ENCODE measurements at places on chromosomes 16 and 17. TPM values are rescaled to one million over a fixed set of nuclear protein-coding genes. Genes with fewer than 3 reads are reported as not detected.

GRCh38 chr16:88539652-88540345 is 30.4 kb upstream of the ZC3H18 start:
- H3K27me3 ChIP-seq: no peaks in the 10 kb centered on the region
- H3K4me3 ChIP-seq: no peak overlapping the region
- H3K27ac ChIP-seq: no peak overlapping the region
- H3K36me3 ChIP-seq: no peaks in the 10 kb centered on the region
- DNase-seq: no peak
- H3K4me1 ChIP-seq: peaks cover 4% of the 10 kb centered on the region

- no peaks in the 10 kb centered on the region for H3K27me3 ChIP-seq
- H3K4me3 ChIP-seq: no peak overlapping the region
- peak; percentile 81 for DNase-seq
- no peaks in the 10 kb centered on the region for H3K36me3 ChIP-seq
- H3K27ac ChIP-seq: peak overlapping the region; percentile 84
- no peaks in the 10 kb centered on the region for H3K4me1 ChIP-seq
Observed at GRCh38 chr17:8430966-8431365, 4.7 kb upstream of the NDEL1 start.

The SLC52A1 gene
- not detected for total RNA-seq

The WNK4 gene
- not detected for total RNA-seq

The CLEC18B gene
- total RNA-seq: not detected

- no peak for DNase-seq
- no peaks in the 10 kb centered on the region for H3K27me3 ChIP-seq
- H3K27ac ChIP-seq: no peak overlapping the region
- H3K4me3 ChIP-seq: no peak overlapping the region
- no peaks in the 10 kb centered on the region for H3K36me3 ChIP-seq
Observed at GRCh38 chr16:22643886-22644285, 133.2 kb downstream of the NPIPB5 start.

GRCh38 chr17:19347323-19348080 is 15.0 kb downstream of the B9D1 start:
- no peak overlapping the region for H3K27ac ChIP-seq
- H3K4me3 ChIP-seq: no peak overlapping the region
- no peaks in the 10 kb centered on the region for H3K27me3 ChIP-seq
- no peaks in the 10 kb centered on the region for H3K36me3 ChIP-seq

GRCh38 chr17:80833952-80834892 is 157.4 kb upstream of the CHMP6 start:
- no peaks in the 10 kb centered on the region for H3K27me3 ChIP-seq
- no peak overlapping the region for H3K4me3 ChIP-seq
- peaks cover 25% of the 10 kb centered on the region for H3K4me1 ChIP-seq
- peak; percentile 85 for DNase-seq
- H3K27ac ChIP-seq: peak overlapping the region; percentile 84
- no peaks in the 10 kb centered on the region for H3K36me3 ChIP-seq

DNA sequence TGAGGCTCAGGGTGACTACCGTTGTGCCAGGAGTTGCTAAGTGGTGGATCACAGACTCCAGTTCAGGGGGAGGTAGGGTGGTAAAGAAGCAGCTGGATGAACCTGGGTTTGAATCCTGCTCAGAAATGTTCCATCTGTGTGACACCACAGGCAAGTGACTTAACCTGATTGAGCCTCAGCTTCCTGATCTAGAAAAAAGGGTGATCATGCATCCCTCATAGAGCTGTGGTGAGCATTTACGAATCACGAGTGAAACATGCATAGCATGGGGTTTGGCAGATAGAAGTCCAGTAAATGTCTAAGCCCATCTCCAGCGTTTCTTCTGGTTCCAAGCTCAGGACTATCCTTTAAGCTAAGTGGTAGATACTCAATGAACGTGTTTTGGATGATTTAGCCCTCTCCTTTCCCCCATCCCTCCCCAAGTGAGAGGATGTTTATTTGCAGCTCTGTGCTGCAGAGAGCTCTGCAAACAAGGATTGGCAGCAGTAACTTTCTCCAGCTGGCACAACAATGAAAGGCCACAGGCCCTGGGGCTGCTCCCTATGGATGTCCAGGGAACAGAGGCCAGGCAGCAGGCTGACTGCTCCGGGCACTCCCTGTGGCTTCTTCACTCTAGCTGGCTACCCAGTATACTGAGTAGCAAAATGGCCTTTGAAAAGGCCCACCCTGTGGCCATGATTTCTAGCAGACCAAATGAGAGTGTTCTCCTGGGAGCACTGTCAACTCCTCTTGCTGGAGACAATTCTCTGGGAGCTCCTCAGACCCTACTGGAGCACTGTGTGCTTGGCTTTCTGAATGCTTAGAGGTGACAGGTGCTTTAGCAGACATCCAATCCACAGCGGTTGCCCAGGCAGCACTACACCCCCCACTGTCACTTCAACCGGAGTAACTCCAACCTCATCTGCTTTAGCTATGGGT is 21.3 kb downstream of the CA4 start:
- H3K27ac ChIP-seq: peak overlapping the region; percentile 41
- H3K4me1 ChIP-seq: no peaks in the 10 kb centered on the region
- no peak overlapping the region for H3K4me3 ChIP-seq
- no peaks in the 10 kb centered on the region for H3K36me3 ChIP-seq

The WWOX gene
- total RNA-seq: 21.7 TPM

GRCh38 chr17:2420176-2420575 is 19.3 kb upstream of the MNT start:
- no peak overlapping the region for H3K4me3 ChIP-seq
- H3K4me1 ChIP-seq: peaks cover 55% of the 10 kb centered on the region
- no peak for DNase-seq
- H3K27ac ChIP-seq: peak overlapping the region; percentile 93
- H3K27me3 ChIP-seq: no peaks in the 10 kb centered on the region
- peaks cover 14% of the 10 kb centered on the region for H3K36me3 ChIP-seq

DNA sequence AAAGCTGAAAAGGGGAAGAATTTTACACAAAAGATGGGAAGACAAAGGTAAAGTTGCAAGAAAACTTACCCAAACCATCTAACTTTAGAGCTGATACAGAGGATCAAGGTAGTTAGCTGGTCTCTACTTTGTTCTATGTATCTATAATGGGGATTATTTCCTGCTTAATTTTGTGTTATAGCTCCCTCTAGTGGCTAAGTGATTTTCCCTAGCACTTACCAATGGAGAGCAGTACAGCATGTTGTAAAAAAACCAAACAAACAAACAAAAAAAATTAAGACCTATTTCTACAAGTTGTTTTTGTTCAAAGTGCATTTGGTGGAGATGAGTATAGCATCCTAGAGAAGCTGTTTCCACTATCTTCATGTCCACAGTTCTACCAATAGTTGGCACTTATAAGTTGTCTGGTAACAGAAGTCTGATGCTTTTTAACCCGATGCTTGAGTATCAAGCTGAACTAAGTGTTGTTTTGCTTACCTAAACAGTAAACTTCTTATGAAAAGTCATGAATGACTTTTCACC is 7.5 kb downstream of the SRSF1 start:
- DNase-seq: no peak
- H3K4me1 ChIP-seq: no peaks in the 10 kb centered on the region
- H3K27ac ChIP-seq: no peak overlapping the region

- H3K4me1 ChIP-seq: no peaks in the 10 kb centered on the region
- no peaks in the 10 kb centered on the region for H3K27me3 ChIP-seq
- no peaks in the 10 kb centered on the region for H3K36me3 ChIP-seq
- no peak overlapping the region for H3K4me3 ChIP-seq
- DNase-seq: no peak
Observed at GRCh38 chr16:81855552-81856153, 76.6 kb downstream of the PLCG2 start.

All from adrenal gland (tissue), 19 donors.